ENCODE measurements at places on chromosomes 16 and 17.
A peak's percentile ranks its signal among the peaks of the same experiment; 100 is the strongest.

GRCh38 chr16:85448557-85449190, 164.4 kb upstream of the GSE1 start:
- DNase-seq, result no peak

- peak; percentile 72 for DNase-seq
Observed at GRCh38 chr17:40615068-40615840, 32.4 kb downstream of the SMARCE1 start.

GRCh38 chr17:33739714-33740113, 446.6 kb upstream of the ASIC2 start:
- no peak for DNase-seq

DNA sequence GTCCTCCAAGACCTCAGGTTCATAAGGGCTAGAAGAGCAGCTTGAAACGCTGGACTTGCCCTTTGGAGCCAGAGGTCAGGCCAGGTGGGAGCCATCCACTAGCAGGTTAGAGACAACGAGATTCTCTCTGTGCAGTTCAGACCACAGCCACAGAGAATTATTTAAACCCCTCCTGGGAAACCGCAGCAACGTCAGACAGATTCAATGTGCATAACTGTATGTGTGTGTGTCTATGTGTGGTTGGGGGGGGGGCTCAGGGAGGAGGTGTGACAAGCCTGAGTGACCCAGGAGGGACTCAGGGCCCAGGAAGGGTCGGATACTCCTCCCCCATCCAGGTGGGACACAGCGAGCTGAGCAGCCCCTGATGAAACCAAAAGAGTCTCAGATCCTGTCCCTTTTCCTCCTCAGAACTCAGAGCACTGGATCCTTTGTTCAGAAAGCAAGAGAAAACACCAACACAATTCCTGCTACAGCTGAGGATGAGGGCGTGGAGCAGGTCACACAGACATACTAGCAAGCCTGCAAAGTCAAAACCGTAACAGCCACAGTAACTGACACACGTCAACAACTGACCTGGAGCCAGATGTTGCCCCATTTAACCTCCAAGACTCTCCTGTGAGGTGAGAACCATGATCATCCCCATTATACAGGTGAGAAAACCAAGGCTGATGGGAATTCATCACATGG, 66.8 kb downstream of the XYLT1 start:
- DNase-seq, result no peak

DNA sequence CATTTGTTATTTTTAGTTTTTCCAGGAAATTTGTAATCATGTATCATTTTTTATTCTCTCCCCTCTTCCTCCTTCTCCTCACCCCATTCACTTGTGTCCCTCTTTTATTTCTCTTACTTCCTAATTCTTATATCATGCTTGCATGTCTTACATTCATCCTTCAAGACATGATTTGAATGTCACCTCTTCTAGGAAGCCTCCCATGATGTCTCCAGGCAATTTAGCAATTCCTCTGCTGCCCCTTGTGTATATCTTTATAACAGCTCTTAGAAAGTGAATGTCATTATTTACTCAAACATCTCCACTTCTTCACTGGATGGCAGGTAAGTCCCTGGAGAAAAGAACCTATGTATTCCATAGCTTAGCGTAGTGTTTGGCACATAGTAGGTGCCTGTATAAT, 7.8 kb downstream of the HNF1B start:
- DNase-seq, result no peak

Measured in ecto neural progenitor cell (in vitro differentiated cells).